ENCODE measurements at places on chromosomes 13 and 19.

DNA sequence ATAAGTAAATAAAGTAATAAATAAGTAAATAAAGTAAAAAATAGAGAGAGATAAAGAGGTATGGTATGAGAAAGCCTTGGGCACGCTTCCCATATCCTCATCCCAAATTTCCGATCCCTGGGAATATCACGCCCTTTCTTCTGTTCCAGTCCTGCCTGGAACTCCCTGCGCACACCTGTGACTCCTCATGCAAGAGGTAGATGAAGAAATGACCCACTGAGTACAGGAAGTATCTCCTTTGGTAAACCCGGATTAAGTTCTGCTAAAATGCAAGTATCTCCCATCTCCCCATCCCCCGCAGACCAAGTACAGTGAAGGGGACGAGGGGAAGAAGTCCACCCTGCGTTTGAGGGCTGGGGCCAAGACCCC is 399 bp upstream of the ZNF136 start:
- no peak for DNase-seq

DNA sequence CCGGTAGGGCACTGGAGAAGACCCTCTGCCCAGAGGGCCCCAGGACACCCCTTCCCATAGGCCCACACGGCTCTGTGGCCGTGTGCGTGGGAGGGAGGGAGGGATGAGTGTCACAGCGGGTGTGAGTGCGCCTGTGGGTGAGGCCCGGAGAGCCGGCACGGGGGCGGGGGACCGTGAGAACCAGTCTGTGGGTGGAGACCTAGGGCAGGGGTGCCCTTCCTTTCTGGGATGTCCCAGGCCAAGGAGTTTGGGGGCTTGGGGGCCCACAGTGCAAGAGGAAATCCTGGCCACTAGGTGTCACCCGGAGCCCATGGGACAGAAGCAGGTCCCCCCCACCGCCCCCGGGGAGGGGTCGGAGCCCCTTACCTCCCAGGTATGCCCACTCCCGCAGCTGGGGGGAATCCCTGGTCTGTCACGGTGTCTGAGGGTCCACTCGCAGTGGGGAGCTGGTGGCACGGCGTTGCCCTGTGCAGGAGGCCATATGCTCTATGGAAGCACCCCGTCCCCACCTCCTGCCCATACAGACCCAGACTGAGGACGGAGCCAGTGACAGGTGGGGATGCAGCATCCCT is 16.0 kb upstream of the SLC7A10 start:
- peak; percentile 71 for DNase-seq

DNA sequence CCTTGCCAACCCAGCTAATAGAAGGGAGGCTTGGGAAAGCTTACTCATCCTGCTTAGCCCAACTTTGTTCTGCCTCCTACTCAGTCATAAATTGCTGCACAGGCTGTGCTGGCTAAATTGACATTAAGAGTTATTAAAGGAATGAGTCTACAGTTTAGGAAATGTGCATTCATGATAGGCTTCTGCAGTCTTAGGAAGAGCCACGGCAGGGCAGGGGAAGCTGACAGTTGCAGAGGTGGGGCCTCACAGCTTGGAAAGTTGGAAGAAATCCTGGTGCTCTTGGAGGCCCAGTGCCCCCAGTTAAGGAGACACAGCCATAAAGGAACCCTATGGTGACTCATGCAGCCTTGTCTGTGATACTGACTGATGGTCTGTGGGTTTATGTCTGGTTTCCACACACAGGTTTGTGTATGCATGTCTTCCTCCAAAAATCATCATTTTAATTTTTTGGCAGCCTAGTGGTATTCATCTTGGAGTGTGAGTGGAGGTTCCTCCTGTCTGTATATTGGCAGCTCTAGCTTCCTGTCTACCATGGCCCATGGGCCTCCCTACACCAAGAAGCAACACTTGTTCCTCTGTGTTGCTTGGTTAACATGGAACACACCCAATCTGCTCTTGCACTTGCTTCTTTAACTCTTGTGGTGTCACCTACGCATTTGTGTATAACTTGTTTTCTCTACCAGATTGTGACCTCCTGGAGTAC is 135.0 kb upstream of the KL start:
- no peak for DNase-seq

- no peak for DNase-seq
Observed at GRCh38 chr13:48709213-48709612, 55.5 kb downstream of the CYSLTR2 start.

DNA sequence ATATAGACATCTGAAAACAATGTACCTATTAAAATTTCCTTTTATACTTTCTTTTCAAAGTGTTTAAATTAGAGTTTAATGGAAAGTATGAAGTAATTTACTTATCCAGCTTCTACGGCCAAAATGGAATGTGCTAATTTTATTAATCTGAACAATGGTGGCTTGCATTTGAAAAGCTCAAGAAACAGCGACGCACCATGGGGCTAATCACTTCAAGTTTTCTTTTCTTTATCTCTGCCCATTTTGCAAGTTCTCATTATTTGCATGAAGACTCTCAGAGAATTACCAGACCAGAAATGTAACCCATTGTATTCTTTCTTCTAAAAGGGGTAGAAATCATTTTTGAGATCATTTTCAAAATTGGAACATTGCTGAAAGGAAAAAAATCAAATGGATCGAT is 204.0 kb upstream of the STARD13 start:
- DNase-seq, result no peak

DNA sequence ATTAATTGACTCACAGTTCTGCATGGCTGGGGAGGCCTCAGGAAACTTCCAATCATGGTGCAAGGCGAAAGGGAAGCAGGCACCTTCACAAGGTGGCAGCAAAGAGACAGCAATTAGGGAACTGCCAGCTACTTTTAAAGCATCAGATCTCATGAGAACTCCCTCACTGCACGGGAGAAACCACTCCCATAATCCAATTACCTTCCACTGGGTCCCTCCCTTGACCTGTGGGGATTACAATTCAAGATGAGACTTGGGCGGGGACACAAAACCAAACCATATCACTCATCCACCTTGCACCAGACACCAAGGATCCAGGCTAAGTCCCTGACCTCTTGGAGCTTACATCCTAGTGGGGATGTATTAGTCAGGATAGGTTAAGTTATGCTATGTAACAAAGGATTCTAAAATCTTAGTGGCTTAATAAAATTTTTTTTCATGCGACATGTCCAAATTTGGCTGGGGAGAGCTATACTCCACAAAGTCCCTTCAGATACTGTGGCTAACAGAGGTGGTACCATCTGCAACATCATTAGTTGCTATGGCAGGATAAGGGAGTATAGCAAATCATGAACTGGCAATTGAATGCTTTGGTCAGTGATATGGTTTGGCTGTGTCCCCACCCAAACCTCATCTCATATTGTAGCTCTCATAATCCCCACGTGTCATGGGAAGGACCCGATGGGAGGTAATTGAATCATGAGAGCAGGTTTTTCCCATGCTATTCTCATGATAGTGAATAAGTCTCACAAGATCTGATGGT is 8.3 kb upstream of the FAM187B start:
- no peak for DNase-seq

GRCh38 chr13:30453727-30454126 is 12.0 kb downstream of the HMGB1 start:
- no peak for DNase-seq

DNA sequence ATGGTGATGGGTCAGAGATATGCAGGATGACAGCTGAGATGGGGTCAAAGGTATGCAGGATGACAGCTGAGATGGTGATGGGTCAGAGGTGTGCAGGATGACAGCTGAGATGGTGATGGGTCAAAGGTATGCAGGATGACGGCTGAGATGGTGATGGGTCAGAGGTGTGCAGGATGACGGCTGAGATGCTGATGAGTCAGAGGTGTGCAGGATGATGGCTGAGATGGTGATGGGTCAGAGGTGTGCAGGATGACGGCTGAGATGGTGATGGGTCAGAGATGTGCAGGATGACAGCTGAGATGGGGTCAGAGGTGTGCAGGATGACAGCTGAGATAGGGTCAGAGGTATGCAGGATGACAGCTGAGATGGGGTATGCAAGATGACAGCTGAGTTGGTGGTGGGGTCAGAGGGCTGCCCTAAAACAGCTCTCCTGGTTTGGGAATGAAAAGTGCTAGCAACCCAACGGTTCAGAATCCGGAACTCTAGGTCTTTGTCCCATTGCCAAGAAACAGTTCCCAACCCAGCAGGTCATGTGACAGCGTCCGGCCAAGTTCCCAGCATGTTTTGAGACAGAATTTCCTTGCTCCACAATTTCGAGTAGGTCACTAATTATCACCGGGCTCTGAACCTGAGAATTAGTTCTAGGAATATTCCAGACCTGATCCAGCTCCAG is 3.2 kb downstream of the SELENOW start:
- DNase-seq, result no peak

DNA sequence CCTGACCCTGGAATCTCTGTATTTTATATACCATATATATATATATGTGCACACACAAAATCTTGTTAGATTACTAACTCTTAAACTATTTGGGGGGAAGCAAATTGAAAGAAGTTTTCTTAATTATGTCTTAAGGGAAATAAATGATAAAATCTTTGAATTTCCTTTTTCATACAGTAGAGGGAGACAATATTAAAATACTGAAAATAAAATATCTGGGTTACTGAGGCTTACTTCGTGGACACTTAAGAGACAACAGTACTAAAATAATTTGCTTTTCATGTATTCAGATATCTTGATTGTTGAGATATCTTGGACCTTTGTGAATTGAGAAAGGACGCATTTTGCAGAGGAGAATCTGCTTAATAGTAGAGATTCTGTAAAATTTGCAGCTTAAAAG is 17.0 kb downstream of the SUGT1 start:
- no peak for DNase-seq

DNA sequence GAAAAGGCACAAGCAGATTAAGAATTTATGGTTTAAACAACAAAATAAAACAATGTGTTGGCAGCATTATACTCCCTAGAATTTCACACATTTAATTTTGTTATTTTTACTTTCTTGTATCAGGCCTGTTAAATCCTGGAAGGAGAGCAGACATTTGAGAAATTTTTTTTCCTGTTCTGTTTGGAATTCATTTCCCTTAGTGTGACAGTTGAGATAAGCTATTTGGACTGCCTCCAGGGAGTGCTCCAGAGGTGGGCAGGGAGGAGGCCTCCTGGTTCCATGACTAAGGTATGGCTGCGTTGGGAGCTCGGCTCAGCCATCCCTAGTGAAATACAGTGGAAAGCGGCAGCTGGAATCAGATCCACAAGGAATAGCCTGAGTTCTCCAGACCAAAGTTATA is 185.7 kb downstream of the KCNRG start:
- DNase-seq, result no peak

GRCh38 chr19:17322854-17323253 is 11.8 kb downstream of the ANO8 start:
- no peak for DNase-seq

DNA sequence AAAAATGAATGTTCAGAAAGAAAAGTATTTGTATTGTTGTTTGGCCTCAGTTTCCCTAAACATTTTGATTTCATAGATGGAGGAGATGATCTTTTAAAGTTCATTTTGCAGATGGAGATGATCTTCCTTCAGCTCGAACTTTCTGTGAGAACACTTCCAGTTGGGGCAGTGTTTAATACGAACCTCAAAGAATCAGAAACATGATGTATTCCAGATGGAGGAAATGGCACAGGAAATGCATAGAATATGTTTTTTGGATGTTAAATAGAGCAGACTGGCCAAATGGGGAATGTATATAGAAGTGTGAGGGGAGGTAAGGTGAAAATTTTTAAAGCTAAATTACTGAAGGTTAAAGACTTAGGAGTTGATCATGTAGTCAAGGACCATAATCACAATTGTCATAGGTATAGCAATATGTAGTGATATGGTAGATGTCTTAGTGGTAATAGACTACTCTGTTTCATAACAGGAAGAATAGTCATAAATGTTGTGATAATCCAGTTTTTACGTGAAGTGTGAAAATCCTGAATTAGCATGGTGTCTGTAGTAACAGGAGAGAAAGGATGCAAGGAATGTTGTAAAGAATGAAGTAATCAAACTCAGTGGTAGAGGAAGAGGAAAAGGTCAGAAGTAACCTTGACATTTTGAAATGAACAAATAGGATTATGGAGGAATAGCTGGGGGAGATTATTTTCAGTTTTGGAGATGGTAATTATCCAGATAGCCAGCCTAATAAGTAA is 5.1 kb downstream of the RAP2A start:
- no peak for DNase-seq

GRCh38 chr13:28412981-28413380 is 81.9 kb downstream of the FLT1 start:
- no peak for DNase-seq

DNA sequence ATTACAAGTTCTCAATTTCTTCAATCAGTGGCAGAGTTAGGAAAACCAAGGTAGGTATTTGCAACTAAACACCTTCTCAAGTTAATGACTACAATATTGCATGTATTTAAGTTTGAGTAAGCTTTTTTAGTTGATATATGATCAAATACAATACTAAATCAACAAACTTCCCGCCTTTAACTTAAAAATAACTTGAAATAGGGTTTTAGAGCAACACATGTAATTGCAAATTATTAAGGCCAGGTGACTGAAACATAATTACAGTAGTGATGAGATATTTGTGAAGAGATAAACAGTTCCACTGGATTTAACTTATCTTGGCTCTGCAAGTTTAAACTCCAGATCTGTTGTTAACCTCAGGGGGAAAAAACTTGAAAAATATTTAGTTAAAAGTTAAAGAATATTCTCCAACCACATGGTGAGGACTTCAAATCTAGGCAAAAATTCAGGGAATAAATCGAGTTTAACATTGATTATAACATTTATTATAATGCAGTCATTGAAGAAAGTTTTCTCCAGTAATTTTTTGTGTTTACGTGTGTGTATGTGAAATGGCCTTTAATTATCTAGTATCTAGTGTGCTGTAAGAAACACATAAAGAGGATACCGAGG is 3.6 kb downstream of the DACH1 start:
- no peak for DNase-seq

GRCh38 chr13:40158218-40158617 is 502.8 kb downstream of the COG6 start:
- DNase-seq, result no peak

- no peak for DNase-seq
Observed at GRCh38 chr19:29372921-29373797, 152.6 kb upstream of the VSTM2B start.

DNA sequence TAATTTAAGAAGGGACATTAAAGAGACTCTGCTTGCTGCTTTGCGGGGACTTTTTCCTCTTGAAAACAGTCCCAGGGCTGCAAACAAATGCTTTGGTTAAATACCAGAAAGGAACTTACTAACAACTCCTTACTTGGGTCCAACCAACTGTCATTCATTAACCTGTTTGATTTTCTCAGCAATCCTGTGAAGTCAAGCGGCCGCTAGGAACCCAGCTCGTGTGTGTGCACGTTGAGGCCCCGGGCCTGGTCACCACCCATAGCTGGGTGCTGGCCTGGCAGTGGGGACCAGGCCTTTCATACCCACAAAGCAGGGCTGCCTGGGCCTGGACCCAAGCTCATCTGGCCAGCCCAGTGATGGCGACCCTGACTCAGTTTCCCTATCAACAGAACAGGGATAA is 50.7 kb downstream of the C1QTNF9 start:
- DNase-seq, result no peak
